ENCODE measurements at places on chromosomes 4 and X.

DNA sequence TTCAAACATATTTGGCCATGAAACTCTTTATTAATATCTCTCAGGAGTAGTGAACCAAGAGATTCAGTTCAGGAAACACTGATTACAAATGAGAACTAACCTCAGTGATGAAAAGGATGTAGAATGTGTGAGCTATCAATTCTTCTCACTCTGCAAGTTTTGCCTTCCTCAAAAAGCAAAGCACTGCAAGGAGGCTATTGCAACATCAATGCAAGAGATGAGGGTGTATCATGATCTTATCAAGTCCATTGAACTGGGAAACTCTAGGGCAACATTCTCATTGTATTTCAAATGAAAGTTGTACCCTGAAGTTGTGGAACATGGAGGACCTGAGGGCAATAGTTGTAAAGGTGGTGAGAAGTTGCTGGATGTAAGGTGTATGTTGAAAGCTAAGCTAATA, 56.4 kb upstream of the VEGFC start:
- DNase-seq: no peak

- no peak for DNase-seq
These were observed 51.8 kb downstream of the MAP7D3 start for GRCh38 chrX:136199365-136199764.

DNA sequence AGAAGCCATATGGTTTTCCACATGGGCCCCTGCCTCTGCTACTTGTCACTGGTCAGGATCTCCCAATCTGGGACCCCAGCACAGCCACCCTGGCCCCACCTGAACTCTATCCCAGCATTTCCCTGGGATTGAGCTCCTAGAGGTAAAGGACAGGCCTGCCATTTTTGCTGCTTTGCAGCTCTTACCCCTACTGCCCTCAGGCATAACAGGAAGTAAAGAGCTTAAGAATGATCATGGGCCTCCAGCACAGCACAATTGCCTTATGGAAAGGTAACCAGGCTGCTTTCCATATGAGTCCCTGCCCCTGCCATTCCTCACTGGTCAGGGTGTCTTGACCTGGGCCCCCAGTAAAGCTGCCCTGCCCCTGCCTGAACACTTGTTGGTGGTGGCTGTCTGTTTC, 254.9 kb upstream of the ZCCHC13 start:
- DNase-seq: no peak

DNA sequence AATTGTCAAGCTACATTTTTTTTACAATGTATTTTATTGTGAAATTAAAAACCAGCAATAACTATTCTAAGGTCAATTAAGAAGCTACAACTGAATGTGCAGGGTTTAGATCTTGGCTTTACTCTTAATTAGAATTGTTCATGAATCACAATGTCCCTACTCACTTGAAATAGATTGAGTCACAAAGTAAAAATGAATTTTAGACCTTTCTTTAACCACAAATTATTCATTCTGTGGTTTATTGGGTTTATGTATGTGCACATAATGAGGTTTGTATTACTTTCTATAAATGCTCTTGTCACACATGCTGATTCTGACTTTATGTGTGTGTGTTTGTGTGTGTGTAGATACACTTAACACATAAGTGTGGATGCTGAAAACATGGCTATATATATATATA, 647.0 kb upstream of the AADAT start:
- DNase-seq: no peak

- DNase-seq: no peak
These were observed 13.8 kb downstream of the CENPC start for GRCh38 chr4:67531379-67531962.

GRCh38 chr4:127545271-127545670, 87.5 kb upstream of the INTU start:
- no peak for DNase-seq

- DNase-seq: no peak
These were observed 14.9 kb upstream of the EXOSC9 start for GRCh38 chr4:121786221-121786620.

DNA sequence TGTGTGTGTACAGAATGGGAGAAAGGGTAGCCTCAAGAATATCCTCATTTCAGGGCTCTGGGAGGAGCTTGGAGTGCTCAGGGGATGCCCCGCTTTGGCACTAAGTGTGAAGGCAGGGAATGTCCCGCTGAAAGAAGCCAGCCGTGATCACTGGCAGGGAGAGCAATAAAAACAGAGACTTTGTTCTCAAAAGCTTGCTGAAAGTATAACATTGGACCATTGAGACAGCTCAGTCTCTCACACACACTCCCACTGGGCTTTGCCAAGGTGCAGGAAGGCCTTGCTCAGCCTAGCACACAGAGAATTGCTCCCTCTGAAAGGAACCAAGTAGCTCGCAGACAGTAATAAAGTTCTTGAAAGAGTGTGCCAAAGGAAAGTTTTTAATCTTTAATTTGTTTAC, 143.8 kb upstream of the SLITRK2 start:
- no peak for DNase-seq

DNA sequence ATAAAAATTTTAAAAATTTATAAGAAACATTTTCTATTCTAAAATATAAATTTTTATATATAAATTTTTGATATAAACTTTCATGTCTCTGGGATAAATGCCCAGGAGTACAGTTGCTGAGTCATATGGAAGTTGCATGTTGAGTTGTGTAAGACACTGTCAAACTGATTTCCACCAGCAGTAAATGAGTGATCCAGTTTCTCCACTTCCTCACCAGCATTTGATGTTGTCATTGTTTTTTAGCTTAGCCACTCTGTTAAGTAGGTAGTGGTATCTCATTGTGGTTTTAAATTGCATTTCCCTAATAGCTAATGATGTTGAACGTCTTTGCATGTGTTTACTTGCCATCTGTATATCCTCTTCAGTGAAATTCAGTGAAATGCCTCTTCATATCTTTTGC, 66.5 kb downstream of the MAMLD1 start:
- DNase-seq: no peak

DNA sequence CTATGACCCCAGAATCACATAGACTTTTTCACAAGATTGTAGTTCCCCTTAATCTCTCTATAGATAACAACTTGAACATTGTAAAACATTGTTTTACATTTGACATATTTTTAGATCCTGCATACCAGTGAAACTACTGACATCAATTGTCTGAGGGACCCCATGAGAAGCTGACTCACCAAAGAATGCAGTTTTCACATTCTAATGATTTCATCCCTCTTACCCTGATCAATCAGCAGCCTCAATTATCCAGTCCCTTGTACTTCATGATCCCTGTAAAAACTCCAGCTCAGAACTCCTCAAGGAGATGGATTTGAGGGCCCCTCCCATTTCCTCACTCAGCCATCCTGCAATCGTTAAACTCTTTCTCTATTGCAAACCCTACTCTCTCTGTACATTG, 411.0 kb upstream of the NDST3 start:
- no peak for DNase-seq

DNA sequence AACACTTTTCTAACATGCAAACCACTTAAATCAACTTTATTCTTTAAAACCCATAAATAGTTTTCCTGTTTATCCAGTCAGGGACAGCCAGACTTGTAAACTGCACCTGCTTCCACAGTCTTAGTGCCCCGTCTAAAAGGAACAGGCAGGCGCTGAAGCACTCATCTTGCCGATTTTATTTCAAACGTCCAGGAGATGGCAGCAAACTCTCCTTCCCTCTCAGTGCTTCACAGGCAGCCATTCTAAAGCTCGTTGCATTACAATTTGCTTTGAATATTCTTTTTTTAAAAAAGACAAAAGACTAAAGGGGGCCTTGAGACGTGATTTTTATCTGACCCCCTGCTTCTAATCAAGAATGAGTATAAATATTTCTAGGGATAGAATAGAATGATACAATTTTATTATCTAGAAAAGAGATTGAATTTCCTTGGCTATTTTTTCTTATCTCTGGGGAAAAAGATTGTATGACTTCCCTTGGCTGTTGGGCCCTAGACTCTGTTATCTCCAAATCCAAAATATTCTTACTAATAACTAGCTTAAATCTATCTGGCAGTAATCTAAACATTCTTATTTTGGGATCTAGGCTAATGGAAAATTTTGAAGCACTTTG, 93.6 kb upstream of the MYOZ2 start:
- DNase-seq: peak; percentile 61

DNA sequence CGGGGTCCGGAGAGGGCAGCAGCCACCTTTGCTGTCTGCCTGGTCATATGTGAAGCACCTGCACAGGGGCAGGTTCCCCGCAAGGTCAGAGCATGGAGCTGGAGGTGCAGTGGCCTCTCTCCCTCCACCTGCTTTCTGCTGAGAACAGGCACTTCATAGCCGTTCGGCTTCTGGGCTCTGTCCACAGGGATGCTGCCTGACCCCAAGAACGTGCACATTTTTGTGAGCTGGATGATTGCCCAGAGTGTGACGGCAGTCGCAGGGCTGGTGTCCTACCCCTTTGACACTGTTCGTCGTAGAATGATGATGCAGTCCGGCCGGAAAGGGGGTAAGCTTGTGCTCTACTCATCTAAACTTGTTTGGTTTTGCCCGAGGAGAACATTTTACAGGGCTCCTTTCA, 2.5 kb downstream of the SLC25A4 start:
- no peak for DNase-seq

GRCh38 chrX:107726816-107727534, 48.6 kb downstream of the TSC22D3 start:
- DNase-seq: no peak

GRCh38 chr4:170007113-170007512, 19.1 kb downstream of the MFAP3L start:
- DNase-seq: no peak

DNA sequence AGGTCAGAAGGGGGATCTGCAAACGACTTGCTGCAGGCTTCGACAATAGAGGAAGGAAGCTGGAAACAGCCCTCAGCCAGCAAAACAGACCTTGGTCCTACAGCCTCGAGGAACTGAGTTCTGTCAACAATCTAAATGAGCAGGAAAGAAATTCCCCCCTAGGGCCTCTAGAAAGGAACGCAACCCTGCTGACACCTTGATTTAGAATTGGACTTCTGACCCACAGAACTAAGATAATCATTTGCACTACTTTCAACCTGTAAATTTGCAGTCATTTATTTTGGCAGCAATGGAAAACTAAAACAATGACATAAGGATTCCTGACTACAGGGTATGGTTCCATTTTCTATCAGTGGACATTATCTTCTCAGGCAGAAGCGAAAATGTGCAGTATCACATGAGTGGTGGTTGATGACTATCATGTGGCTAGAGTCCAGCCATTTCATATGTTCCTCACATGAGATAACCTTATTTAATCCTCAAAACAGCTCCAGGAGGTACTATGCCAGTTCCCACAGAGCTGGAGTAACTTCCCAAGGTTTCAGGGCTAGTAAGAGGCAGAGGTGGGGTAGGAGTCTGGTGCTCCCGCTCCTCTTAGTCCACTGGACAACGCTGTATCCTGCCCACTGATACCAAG, 61.6 kb downstream of the SAT1 start:
- DNase-seq: no peak

DNA sequence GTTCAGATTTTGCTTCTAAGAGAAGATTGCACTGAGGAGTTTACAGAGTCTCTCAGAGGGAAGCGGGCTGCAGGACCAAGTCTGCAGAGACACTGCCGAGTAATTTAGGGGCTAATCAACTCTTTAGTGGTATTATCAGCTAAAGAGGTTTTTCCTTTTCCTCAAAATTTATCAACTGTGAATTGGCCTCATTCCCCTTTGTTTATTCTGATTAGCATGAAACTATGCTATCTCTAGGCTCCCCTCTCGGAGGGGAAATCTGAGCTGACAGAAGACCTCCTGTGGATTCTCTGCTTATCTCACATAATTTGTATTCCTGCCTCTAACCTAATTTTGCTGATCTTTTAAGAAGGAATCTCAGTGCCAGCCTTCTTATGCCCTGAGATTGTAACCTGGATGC, 201.0 kb downstream of the DCTD start:
- DNase-seq: no peak

DNA sequence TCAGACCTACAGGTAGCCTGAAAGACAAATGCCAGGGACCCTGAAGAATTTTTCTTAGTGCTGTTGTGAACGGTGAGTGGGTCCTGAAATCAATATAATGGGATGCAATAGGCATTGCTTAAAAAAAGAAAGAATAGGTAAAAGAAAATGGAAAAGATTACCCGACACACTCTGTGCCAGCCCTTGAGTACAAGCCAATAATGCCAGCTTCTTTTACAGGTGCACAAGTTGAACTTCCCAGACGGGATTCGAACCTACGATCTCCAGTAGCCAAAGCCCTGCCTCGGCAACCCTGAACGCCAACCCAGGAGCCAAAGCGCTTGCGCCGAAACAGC, 24.7 kb upstream of the GLOD5 start:
- no peak for DNase-seq

GRCh38 chr4:41028392-41029076, 185.8 kb downstream of the APBB2 start:
- no peak for DNase-seq

Measured in hippocampal formation (tissue), 2 donors.